Stimulated activated CD8-positive, alpha-beta memory T cell treated with anti-CD3 and anti-CD28 coated beads, Interleukin-4, amount 100 ng/mL, for 1 hour (primary cell): ENCODE measurements at places on chromosomes 1 and 21.
A peak's percentile ranks its signal among the peaks of the same experiment; 100 is the strongest.

DNA sequence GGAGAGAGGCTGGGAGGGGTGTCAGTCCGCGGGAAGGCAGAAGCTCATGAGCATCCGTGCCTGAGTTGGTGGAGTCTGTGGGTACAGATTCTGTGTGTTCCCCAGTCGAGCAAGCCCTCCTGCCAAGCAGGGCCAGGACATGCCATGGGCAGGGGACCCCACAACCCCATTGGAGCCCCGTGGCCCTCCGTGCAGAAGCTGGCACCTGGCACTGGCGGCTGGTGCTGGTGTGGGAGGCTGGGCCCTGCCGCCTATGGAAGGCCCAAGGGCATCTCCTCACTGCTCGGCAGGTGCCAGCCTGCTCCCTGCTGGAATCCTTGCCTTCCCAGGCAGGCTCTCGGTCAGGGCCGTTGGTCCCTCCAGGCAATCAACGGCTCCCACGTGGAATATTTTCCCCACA is 73.7 kb downstream of the UBE2T start:
- DNase-seq, result no peak

DNA sequence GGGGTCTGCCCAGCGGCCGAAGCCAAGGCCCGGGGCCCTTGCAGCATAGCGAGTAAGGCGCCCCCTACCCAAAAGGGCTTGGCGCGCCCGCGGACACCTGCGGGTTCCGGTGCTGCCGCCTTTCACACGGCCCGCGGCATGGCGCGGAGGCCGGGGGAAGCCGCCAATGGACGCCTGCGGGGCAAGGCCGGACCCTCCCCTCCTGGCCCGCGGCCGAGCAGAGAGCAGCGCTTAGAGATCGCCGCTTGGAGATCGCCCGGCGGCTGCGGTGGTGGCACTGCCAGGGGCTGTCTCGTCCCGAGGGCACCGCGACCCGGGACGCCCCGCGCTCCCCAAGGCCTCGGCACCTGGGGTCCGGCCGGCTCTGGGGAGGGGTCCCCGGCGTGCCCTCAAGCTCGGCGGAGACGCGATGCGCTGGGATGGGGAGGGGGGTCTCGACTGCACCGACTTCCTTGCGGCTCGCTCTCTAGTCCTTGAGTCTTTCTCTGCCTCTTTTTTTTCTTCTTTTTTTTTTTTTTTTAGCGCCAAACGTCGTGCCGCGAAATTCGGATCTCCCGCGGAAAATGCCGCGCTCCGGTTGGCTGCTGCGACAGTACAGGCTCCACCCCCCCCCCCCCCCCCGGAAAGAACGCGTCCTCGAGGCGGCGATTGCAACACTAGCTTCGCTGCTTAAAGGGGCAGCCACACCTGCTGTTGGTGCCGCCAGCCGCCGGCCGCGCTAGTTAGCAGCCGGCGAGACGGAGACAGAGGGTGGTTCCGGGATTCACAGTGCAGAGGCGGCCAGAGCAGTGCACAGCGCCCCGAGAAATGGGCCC is at the start of gene E2F2:
E2F2 (minus strand) TSS at position 487 of the 815 bp plus-strand sequence; CDS start at position 47, 440 bp downstream.
- peak; percentile 47 for DNase-seq

DNA sequence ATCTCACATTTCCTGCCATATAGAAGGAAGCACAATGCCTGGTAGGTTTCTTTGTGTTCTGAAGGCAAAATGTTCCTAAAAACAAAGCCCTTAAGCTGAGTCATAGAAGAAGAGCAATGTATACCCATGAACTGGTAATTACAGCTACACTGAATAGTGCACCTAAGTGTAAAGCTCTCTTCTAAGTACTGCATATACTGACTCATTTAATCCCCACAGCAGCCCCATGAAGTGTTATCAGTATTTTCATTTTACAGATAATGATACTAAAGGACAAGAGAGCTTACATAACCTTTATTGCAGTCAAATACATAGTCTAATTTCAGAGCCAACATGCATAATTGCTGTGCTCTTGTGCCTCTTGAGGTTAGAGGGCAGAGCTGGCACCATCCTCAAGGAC is 239.9 kb downstream of the DPYD start:
- no peak for DNase-seq

DNA sequence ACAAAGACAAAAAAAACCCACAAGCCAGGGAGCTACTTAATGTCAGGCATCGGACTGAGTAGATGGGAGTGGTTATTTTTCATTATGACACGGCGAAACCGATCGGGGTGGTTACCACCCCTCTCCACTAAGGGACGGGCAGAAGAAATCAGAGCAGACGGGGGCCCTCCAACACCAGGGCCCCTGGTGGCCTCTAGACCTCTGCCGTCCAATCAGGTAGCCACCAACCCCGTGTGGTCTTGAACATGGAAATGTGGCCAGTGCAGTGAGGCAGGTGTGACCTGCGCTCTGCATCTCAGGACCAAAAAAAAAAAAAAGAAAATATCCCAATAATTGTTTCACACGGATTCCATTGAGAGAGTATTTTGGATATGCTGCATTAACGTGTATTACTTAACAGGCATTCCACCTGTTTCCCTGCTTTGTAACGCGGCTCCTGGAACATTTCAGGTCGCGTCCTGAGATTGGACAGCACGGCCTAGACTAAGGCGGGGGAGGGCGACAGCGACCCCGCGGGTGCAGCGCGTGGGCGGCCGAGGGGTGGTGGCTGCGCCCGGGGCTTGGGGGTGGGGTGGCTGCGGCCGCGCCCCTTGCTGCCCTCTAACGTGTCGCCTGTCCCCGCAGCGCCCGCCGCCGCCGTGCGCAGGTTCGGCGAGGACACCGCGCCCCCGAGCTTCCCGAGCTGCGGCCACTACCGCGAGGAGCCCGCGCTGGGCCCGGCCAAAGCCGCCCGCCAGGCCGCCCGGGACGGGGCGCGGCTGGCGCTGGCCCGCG is 48.3 kb downstream of the SIM2 start:
- DNase-seq, result no peak

DNA sequence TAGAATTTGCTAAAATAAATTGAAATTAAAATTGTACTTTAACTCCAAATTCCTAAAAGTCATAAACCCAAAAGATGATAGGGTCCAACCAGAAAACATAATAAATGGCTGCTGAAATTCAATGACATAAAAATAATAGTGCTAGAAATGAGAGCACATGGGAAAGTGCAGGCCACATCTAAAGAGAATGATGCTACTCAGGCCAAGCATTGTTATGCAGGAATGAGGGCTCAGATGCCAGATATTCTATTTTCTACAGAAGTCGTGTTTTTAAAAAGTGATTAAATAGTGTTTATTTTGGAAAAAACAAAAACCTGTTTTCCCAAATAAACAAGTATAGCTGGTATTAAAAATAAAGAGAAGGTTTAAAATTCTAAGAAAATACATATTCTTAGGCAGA is 234.4 kb downstream of the KCNT2 start:
- DNase-seq, result no peak

GRCh38 chr21:40902299-40902698 is 55.3 kb upstream of the DSCAM start:
- no peak for DNase-seq

- no peak for DNase-seq
Measured at GRCh38 chr1:25573591-25573930, 30.2 kb downstream of the LDLRAP1 start.

- DNase-seq, result no peak
Measured at GRCh38 chr1:228544021-228544850, 57.1 kb downstream of the RNF187 start.
